ENCODE measurements at places on chromosomes 7 and 10. TPM values are rescaled to one million over a fixed set of nuclear protein-coding genes. Genes with fewer than 3 reads are reported as not detected.

DNA sequence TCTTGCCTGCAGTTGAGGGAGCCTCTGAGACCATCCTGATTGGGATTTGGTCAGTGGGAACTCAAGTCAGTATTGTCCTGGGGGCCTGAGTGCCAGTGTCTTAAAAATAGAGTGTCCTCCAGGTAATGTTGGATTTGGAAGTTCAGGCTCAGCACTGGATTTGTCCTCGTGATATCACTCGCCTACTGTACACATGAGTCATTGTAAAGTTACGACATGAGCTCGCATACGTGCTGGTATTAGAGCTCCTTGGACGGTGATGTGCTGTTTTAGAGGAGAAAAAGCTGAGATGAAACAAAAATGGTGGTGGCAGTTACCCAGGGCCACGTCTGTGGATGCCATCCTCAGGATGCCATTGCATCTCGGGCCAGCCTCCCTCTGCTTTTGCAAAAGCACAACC lies 78.2 kb downstream of the MGMT start:
- no peak for DNase-seq

DNA sequence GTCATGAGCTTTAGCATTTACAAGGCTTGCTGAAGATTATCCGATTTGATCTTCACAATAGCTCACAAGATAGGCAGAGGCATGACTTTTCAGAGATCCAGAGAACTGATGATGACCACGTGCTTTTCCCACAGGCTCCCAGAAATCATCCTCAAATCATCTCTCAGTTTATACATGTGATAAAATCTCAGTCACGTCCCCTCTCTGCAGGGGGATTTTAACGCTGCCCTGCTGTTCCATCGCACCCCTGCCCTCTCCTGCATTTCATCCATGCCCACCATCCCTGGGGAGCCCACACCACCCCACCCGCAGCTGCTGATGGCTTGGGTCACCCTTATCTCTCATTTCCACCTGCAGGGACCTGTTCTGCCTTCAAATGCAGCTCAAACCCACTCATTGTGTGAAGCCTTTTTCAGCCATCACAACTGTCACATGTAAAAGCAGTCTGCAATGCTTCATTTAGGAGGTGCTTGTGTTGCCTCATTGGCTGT lies 141.8 kb downstream of the DIP2C start:
- no peak for DNase-seq

DNA sequence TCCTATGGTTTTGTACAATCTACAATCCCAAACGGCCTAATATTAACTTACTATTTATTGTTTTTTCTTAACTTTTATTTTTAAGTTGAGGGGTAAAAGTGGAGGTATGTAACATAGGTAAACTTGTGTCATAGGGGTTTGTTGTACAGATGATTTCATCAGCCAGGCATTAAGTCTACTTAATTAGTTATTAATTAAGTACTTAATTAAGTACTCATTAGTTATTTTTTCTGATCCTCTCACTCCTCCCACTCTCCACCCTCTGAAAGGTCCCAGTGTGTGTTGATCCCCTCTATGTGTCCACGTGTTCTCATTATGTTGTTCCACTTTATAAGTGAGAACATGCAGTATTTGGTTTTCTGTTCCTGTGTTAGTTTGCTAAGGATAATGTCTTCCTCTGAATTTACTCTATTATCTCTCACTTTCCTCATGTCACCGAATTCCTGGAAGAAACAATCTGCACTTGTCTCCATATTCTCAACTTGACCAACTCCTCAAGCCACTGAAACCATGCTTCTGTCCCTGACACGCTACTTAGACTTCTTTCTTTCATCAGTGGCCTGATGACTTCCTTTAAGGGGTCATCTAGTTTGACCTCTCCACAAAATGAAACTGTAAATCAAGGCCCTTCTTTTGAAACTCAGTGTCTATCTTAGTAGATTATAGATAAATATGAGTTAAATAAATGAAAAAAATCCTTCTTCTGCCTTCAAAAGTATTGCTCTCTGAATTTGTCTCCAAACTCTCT lies 9.1 kb downstream of the CACNA2D1 start:
- DNase-seq: no peak

- DNase-seq: no peak
These were observed 19.3 kb downstream of the PAPOLB start for GRCh38 chr7:4842319-4843064.

DNA sequence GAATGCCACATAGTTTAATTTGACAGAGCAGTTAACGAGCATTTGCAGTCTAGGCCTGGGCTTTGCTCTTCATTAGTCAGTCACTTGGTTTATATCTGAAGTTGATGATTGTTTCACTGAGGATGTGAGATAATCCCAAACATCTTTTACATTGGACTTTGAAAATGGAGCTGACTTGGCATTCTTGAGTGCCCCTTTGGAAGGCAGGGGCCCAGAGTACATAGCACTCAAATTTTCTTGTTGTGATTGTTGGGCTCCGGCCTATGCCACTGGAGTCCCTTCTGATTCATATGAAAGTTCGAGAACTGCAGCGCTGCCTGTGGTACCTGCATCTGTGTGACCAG lies 21.9 kb downstream of the DNAJB6 start:
- no peak for DNase-seq

GRCh38 chr10:25048450-25048849 lies 32.0 kb downstream of the THNSL1 start:
- no peak for DNase-seq

The GIMAP2 gene
- 29.8 TPM for total RNA-seq

DNA sequence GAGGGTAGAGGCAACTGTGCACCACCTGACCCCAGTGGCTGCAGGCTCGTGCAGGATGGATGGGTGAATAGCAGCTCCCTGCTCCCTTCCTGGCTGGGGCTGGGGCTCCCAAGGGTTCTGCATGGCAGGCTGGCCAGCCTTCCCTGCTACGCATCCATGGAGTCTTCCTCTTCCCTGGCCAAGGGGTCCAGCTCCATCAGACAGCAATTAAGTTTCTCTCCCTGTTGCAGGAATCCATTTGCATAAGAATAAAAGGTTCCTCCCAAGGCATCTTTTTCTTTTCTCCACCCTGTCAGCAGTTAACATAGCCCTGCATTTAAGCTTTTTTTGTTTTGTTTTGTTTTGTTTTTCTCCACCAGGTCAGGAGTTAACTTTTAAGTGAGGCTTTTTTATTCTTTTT lies 10.0 kb upstream of the CPA2 start:
- no peak for DNase-seq

The SPDYE5 gene
- not detected for total RNA-seq

GRCh38 chr7:34067005-34067778 lies 161.9 kb downstream of the BMPER start:
- no peak for DNase-seq

GRCh38 chr7:147400221-147400689 lies 1190.3 kb upstream of the C7orf33 start:
- DNase-seq: no peak

The SFTPA2 gene
- 3.4 TPM for total RNA-seq

GRCh38 chr10:129869596-129870473 lies 94.2 kb downstream of the EBF3 start:
- DNase-seq: no peak

DNA sequence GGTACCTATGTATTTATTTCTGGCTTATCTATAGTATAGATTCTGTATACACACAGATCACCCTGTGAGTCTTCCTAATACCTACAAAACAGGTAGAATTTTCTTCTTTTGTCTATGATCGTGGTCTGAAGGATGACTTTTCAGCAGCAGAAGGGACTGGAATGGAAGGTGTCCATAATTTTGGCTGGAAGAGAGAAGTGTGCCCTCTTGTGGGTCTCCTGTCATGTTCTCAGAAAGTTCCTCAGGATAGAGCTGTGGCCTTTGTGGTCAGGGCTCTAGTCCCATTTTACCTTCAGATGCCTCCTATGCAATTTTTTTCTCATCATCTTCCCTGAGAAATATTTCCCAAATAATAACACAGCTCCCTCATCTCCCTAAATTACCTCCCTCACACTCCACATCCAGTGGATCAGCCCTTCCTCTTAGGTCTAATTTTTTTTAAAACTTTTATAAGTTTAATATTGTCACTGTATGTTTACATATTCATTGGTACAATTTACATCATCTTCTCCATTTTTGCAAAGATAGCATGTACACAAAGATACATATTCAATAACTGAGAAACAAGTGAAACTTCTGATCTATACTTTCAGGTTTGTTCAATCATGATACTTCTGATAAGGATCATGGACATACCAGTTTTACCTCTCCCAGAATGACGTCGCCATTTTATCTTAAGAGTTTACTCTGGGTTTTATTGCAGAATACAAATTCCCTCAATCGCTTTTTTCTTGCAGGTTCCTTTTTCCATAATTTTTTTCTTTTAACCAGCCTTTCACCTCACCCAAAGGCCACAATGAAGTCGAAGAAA lies 112.7 kb downstream of the REEP3 start:
- no peak for DNase-seq

The PLXNA4 gene
- 0.03 TPM for total RNA-seq

DNA sequence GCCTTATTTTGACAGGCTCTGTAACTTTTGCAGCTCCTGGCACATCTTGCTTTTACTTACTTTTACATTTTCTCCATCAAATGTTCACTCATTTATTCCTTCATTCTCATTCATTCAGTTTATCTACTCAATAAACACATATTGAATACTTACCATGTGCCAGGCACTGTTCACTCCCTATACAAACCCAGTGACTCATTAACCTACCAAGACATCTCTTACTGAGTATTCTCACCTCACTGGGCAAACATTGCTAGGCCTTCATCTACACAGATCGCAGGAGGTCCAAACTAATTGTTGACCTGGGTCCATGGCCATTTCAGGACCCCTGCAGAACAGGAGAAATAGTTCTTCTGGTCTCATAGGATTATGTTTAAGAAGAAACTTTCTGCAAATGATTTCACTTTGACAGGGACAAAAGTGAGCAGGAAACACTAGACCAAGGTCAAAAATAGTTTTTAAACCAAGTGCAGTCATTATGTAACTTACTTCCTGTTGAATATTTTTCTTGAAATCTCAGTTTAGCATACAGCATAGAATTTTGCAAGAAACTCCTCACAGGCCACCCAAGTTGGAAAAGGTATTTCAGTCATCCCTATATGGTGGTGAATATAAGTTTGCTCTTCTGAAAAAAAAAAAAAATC lies 17.6 kb downstream of the SLC26A4 start:
- no peak for DNase-seq

DNA sequence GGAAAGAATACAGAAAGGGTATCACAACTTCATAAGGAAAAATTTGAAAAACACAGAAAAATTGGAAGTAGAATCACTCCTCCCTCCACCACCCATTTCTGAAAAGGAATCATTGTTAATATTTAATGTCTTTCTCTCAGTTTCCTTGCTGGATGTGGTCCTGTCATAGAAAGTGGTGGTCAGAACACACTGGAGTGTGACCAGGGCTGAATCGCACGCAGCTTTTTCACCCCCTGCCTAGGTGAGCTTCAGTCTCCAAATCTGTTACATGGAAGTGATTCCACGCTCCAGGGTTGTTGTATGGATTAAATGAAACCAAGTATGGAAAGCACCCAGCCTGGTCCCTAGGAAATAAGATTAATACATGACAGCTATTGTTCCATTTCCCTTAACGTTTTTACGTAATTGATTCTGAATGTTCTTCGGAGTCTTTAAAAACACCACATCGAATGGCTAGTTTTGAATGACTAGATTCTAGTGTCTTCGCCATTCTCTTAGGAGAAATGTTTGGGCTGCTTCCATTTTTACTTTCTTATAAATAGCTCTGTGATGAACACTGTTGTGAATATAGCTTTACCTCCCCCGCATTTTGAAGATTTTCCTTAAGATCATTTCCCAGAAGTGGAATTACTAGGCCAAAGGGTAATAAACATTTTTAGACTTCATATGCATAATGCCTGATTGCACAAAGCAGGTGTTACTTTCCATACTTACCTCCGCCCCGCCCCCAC lies 10.9 kb upstream of the DUSP5 start:
- DNase-seq: no peak

GRCh38 chr7:128366300-128366699 lies 4.8 kb upstream of the PRRT4 start:
- DNase-seq: no peak

The PDGFA gene
- 10.7 TPM for total RNA-seq

DNA sequence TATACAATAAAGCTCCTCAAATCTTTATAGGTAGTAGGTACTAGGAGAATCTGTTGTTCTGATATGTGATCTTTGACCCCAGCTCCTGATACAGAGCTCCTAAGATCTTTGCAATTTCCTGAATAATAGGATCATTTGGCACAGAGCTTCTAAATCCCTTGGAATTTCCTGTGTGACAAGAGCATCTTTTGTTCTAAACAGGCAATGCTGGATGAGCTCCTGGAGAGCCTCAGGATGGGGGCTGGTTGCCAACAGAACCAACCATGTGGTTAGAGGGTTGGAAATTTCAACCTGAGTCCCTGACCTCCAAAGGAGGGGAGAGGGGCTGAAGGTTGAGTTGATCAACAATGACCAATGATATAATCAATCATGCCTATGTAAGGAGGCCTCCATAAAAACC lies 629.0 kb downstream of the CCSER2 start:
- DNase-seq: no peak
